Tracheal epithelial cell (primary cell): ENCODE measurements at places on chromosomes 2 and 18. TPM values are rescaled to one million over a fixed set of nuclear protein-coding genes. Genes with fewer than 3 reads are reported as not detected.

Gene EVX2
- not detected in 2 replicates for total RNA-seq

Gene ST8SIA3
- not detected in 2 replicates for total RNA-seq

Gene THSD7B
- under 0.01 TPM in 1 of 2 replicates, not detected in the other for total RNA-seq

Gene SPP2
- total RNA-seq = not detected in 2 replicates
